ENCODE measurements at places on chromosomes 12 and 14.

GRCh38 chr14:84922370-84922769 is 607.6 kb upstream of the FLRT2 start:
- no peak for DNase-seq

GRCh38 chr12:51334764-51335163 is 10.8 kb upstream of the BIN2 start:
- no peak for DNase-seq

- DNase-seq, result no peak
Observed at GRCh38 chr14:90813442-90813841, 2.8 kb downstream of the TTC7B start.

GRCh38 chr12:51714666-51715065 is 123.6 kb downstream of the SCN8A start:
- no peak for DNase-seq

DNA sequence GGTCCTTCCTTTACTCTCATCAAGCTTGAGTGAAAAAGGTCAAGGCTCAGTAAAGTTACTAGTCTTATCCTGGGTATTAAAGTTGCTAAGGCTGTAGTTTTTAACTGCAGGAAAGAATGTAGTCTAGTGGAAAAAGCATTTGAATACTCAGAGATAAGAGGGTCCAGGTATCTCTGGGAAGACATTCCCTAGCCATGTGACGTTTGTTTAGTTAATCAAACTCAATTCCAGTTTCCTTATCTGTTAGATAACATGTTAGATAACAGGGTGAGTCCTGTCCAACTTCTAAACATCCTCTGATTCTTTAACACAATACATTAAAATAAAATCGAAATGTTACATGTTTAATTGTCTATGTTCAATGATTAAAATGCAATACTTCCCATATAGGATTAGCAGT is 720.7 kb upstream of the LMO3 start:
- no peak for DNase-seq

- no peak for DNase-seq
Observed at GRCh38 chr14:61961369-61961768, 199.1 kb downstream of the SNAPC1 start.

DNA sequence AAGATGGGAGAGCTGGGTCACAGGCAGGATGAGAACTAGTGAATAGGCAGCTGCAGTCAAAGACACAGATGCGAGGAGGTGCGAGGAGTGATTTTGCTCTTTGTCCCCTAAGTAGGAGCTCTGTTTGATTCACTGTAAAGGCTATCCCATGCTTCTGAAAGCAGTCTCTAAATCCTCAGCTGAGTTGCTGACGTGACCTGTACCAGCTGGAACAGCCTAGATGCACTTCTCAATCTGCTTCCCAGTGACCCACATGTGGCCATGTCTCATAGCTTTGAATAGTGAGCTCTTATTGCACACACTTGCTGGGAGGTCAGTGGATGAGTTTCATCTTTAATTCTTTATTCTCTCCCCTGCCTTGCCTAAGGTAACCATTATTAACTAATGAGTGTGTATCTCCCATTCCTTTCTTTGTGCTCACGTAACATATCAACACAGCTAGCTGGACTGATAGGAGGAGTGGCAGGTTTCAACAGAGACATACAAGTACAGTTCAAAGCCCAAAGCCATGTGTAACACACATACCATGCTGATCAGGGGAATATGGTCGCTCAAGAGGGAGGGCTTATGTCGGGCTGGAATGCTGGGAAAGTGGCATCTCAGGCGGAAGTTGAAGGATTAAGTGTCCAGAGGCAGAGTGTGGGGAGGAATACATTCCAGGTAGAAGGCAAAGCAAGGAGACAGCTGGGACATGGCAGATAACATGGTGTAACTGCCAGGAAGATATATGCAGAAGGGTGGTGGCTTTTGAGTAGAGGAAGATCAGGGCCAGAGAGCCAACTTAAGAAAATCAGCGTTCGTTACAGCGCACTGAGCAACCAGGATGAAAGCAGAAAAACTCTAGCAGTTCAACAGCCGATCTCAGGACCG is 15.4 kb upstream of the YY1 start:
- no peak for DNase-seq

DNA sequence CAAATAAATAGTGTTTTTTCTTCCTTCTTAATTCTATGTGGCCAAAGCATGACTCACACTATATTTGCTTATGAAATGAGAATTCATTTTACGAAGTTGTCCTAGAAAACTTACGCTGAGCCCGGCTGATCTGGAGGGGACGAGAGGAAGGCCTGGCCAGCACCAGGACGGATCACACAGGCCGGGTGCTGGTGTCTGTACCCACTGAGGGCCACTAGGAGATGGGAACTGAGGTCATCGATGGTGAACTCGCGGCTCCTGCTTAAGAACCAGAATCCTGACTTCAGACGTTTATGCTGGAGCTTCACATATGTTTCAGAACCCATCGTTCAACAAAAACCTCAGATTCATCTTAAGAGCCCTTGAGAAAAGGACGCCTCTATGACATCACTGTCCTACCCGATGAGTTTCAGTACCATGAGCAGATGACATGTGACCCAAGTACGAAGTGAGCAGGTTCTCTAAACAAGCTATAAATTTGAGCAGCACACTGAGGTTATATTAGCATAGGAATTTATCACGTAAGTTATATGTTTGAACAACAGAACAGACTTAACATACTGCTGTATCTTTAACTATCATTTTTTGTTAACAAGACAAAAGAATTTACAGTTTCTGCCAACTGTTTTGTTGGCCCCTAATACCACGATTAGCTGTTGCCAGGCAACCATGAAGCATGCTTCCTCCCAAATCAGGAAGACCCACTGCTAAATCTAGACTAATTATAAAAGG is 111.9 kb downstream of the FOXN3 start:
- DNase-seq, result no peak

DNA sequence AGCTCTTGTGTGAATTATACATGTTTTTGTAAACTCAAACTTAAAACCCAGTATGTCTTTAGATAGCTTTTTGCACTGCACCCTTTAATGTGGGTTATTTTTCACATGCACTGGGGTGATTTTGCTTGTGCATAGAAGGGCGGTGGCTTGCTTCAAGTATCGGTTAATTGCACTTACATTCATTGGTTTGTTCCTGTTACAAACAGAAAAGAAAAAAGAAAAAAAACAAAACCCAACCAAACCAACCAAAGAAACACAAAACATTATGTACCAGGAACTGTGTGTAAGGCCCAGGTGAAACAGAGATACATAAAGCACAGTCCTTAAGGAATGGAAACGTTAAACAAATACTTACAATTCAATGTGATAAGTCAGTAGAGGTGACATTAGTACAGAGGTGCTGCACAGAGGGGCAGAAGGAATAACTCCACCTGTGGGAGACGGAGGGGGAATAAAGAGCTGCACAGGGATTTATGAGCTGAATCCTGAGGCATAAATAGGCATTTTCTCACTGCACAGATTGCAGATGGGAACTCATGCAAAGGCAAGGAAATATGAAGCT is 151.4 kb downstream of the KTN1 start:
- no peak for DNase-seq

DNA sequence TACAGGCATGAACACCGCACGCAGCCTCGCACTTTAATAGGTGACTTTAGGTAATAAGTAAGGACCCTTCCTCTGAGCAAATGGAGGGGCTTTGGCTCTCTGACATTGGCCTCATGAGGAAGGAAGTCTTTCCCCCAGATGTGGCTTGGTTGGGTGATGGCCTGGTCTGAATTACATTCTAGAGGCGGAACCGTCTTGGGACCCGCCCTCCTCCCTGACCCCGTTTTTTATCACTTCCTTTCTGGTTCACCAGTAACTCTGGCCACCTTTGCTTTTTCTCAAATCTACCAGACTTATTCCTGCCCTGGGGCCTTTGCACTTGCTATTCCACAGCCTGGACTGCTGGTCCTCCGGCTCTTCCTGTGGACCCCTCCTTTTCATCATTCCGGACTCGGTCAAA is 13.4 kb downstream of the ALDH2 start:
- no peak for DNase-seq

DNA sequence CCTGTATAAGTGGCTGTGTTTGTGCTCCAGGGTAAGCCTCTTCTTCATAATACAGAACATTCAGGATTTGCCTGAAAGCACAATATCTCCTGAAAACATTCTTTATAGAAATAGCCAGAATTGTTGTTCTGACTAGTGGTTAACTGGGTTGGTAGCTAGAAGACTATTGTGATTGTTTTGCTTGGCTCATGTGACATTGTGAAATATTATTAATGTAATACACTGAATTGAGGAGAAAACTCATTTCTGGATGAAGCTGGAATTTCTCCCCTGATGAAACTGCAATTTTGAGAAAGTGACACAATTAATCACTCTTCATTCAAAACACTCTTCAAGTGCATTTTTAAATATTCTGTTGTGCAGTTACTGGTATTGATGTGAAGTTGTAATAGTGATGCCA is 172.3 kb upstream of the PTPRQ start:
- no peak for DNase-seq

- no peak for DNase-seq
Observed at GRCh38 chr12:83665634-83666218, 979.0 kb downstream of the TMTC2 start.

DNA sequence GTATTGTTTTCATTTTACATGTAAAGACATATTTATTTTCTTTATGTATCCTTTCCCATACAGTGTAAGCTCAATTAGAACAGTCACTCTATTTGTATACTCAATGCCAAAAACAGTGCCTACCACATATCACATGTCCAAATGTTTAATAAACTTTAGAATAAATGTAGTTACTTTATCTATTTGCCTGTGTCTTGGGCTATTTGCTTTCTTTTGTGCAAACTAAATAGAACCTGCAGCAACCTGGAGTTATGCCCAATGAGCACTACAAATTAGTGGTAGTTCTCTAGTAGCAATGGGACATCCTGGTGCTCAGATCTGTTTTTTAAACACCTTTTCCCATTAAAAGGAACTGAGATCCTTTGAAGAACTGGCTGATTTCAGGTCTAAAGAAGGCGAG is 186.7 kb downstream of the PPFIA2 start:
- DNase-seq, result no peak

DNA sequence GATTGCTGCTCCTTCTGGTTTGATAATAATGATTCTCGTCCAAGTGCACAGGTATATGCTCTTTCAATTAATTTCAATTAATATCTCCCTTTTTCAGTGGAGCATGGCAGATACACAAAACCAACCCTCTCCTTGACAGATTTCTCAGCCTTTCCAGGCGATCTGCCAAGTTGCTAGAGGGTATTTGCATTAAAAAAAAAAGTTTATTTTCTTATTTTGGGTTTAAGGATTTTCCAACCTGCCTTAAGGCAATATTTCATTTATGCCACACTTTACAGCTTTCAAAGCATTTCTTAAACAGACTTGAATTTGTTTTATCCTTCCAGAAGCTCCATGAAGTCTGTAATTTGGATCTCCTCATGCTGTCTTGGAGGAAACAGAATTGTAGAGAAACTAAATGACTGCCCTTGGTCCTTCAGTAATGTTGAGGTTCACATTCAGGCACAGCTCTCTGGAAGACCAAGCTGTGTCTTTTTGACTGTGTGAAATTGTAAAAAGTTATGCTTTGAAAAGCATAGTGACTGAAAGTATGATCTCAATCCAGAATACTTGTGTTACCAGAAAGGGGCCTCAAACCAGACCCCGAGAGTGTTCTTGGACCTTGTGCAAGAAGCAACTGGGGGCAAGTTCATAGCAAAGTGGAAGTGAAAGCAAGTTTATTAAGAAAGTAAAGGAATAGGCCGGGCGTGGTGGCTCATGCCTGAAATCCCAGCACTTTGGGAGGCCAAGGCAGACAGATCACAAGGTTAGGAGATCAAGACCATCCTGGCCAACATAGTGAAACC is 2.3 kb downstream of the DGLUCY start:
- peak; percentile 62 for DNase-seq

DNA sequence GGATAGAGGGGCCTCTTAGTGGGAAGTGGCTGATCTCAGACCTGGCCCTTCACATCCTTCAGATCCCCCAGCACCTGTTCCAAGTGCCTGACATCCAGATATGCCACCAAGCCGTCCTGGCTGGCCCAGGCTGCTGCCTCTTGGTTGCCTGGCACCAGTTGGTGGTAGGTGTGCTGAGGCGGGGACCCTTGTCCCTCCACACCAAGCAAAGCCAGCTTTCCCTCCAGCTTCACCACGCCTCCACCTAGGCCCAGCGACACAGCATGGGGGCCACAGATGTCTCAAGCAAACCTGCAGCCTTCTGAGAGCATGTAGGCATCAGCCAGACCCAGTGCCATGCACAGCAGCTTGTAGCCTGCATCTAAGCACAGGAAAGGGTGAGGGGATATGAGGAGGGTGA is 3.5 kb upstream of the CD63 start:
- no peak for DNase-seq

DNA sequence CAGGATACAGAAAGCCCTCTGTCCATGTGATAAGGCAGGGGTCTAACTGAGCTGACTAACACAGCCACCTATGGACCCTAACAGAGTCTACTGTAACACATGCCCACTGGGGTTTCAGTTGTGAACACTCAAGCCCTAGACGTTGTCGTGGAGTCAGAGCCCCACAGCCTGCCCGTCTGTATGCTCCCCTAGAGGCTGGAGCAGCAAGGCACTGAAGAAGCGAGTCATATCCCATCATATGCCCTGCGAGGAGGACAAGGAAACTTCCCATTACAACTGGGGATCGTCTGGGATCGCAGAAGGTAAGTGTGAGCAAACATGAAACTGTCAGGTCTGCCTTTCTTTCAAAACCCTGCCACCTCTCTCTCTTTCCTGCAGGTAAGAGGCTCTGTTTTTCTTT is 138.1 kb downstream of the GPR65 start:
- no peak for DNase-seq

GRCh38 chr14:100078997-100079725 is 13.9 kb downstream of the EVL start:
- DNase-seq, result peak; percentile 88

DNA sequence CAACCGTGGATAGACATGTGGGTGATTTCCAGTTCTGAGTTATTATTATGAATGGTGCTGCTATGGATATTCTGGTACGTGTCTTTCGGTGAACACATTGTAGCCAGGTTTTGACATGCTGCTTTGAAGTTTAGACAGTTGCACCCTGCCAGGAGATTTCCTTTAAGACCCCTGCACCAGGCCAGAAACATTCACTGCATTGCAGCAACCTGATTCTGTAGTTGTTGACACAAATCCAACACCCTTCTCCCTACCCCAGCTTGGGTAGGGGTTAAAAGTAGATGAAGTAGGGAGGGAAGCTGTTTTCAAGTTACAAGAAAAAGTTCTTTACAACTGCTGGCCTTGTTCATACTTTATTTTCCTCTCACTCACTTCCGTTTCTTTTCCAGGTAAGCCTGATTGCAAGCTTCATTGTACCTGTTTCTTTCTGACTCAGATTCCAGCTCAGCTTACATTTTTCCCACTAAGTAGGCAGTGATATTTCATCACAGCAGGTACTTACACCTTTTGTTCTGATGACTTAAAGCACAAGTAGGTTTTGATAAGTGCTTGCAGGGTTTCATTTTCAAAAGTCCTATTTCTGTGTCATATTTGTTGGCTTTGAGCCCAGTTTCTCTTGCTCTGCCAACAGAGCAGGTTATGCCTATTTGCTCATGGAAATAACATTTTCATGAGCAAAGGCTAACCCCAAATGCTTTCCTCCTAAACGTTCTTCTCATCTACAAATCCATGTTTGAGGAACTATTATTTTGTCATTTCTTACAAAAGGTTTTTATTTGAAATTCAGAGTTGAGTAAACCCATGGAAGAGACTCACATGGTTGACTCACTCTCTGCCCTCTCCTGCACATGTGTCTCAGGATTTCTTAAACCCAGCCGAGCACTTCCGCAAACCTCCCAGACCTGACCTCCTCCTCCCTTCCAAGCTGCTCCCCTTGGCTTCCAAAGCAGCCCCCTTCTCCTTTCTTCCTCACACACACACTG is 12.1 kb upstream of the LTA4H start:
- peak; percentile 36 for DNase-seq

All from activated CD4-positive, alpha-beta memory T cell treated with anti-CD3 and anti-CD28 coated beads for 36 hours (primary cell).